NCI-H1105 treated with DMSO at 0.1 percent for 48 hours (cell line): ENCODE measurements at places on chromosomes 2 and 18.

GRCh38 chr2:151476287-151476686, 66.6 kb downstream of the RIF1 start:
- no peak for DNase-seq

GRCh38 chr2:180364719-180365118, 357.6 kb upstream of the CWC22 start:
- no peak for DNase-seq

- DNase-seq = no peak
Measured at GRCh38 chr2:142571934-142572333, 305.5 kb upstream of the KYNU start.

GRCh38 chr2:210456571-210456970, 20.0 kb downstream of the LANCL1 start:
- peak; percentile 58 for DNase-seq

DNA sequence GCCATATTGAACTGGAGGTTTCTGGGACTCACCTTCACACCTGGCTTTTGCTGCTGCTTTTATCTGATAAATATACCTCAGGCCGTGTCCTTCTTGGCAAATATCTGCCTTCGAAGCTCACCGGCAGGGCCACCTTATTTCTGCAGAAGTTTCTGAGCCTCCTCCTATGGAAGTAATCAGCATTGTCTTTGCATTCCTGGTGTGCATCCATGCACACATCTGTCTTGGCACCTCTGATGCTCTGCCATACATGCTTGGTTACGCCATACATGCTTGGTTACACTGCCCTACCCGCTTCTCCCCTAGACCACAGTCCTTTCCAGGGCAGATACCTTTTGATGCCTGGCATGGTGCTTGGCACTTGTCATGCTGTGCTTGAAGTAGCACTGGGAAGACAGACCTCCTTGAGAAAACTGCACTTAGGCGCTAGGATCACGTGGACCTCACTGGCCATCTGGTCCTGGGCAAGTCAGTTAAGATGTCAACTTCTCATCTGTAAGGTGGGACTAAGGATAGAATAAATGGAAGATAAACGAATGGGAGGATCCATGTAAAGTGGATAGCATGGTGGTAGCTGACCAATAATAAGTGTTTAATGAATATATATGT, 66.8 kb downstream of the ZNF236 start:
- no peak for DNase-seq

GRCh38 chr2:3536682-3537632, 17.6 kb upstream of the ADI1 start:
- DNase-seq = no peak

DNA sequence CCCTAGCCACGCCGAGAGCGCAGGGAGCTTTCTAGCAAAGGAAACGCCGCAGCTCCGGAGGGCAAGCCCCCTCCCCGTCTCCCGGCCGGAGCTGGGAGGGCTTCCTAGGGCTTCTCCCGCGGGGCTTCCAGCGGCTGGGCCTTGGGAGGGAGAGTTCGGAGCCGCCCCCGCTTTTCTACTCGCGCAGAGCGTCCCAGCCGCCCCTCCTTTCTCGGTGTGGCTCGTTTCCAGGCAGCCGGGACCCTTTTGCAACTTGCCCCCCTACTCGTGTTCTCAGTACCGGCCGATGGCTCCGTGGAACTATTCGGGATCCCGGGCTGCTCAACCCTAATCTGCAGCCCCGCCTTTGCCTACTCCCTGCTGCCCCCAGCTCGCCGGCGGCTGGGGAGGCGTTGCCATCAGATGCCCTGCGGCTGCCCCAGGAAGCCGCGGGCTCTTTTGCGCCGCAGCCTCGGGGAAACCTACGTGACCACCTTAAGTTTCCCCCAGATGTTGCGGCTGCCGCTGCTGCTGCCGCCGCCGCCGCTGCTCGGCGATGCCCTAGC, 1.5 kb upstream of the NR4A2 start:
- DNase-seq = peak; percentile 48

DNA sequence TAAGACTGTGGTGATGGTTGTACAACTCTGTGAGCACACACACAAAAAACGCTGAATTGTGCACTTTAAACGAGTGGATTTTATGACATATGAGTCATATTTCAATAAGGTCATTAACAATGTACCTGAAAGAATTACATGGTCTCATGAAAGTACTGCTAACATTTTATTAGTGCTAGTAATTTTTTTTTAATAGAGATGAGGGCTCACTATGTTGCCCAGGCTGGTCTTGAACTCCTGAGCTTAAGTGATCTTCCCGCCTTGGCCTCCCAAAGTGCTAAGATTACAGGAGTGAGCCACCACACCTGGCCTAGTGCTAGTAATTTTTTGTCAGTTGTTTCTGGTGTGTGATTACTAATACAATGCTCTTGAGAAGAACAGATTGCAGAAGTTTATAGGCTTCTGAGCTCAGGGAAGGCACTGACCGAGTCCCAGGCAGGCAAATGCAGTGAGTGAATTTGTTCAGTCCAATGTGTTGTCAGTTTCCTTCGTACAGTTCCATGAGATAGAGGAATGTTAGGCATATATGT, 177.0 kb downstream of the TGIF1 start:
- DNase-seq = no peak

DNA sequence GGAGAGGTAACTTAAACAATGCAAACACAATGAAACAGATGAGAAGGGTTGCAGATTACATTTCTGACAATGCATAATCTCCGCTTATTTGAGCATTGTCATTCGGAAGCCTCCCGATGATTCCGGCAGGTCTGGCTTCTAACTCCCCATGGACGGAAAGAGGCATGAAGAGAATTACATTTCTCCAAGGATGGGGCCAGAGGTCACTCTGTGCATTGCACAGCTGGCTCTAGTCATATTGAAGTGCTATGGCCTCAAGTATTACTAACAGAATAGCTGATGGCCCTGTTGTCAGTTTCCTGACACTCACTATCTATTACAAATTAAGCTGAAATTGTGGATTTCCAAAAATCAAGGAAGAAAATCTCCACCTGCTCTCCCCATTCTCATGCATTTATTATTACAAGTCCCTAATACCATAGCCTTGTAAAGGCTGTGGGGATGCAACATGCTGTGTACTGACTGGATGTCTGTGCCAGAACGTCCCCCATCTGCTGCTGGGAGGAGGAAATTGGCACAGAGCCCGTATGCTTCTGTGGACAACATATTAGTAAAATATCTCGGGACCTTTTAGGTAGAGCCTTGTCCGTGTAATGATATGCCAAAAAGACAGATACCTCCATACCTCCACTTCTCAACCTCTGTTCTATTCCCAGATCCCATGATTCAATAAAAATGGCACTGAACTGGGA, 168.1 kb downstream of the SETBP1 start:
- peak; percentile 23 for DNase-seq

DNA sequence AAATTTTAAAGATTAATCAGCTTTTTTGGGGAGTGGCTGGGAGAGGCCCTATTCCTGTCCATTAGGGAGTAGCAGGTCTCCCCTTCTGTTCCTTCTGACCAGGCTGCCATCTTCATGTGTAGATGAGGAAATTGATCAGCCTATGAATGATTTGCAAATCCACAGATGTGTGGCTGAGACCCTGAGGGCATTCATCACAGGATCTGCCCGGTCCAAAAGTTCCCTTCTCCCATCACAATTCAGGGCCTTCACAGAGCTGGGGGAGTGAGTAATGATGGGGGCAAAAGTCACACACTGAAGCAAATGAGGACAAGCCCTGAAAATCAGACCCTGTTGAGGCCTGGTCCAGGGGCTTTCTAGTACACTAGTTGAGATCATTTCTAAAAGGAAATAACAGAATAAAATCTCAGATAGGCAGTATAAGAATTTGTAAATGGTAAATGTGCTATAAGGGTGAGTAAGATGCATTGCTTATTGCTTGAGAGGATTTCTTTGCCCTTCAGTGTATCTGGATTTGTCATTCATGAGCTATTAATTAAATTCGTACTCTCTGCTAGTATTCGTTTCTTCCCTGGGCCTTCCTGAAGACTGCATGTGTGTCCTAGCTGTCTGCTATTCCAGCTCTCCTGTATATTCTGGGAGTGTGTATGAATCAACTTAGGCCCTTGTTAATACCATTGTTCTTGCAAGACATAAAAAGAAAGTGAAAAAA, 53.2 kb downstream of the SETBP1 start:
- DNase-seq = no peak

DNA sequence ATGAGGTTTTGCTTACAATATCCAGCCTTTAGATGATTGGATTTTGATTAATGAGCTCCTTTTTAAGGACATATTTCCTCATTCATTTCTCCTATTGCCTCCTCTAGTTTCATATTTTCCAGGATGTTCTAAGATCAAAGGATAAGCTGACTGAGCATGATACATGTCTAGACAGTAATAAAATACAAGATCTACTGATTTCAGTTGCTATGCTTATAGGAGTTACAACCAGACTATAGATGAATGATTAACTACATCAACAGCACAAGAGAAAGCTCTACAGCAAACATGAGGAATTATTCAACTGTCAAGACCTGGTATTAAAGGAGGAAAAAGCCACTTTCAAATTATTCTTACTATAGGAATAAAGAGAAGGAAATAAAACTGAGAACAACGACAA, 85.0 kb upstream of the LINC00305 start:
- DNase-seq = no peak

DNA sequence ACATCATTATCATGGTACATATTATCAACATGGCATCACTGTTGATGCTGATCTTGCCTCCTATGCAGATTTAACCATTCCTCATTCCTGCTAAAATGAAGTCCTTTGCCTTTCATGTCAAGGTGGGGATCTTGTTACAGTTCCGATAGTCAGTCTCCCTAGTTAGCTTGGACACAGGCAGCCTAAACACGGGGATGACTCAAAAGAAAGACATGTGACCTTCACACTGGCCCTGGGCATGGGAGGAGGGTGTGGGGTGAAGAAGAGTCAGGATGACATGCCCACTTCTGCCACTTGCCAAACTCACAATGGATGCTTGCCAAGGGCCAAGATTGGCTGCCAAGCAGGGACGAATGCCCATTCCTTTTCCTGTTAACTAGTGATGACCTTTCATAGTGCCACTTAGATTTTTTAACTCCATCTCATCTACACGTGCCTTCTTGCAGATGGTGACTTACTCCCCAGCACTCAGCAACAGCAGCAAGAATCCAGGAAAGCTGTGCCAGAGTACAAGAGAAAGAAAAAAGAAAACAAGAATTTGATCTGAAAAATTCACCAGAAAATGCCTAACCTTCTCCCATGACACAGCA, 13.9 kb upstream of the SLC1A4 start:
- DNase-seq = peak; percentile 7

- peak; percentile 8 for DNase-seq
Measured at GRCh38 chr2:228575897-228576296, 394.4 kb upstream of the SPHKAP start.

GRCh38 chr18:44452346-44452745, 228.3 kb upstream of the SETBP1 start:
- no peak for DNase-seq

- DNase-seq = no peak
Measured at GRCh38 chr2:96953611-96953978, 32.8 kb downstream of the FAM178B start.

- DNase-seq = no peak
Measured at GRCh38 chr2:67625690-67626475, 228.8 kb downstream of the ETAA1 start.

DNA sequence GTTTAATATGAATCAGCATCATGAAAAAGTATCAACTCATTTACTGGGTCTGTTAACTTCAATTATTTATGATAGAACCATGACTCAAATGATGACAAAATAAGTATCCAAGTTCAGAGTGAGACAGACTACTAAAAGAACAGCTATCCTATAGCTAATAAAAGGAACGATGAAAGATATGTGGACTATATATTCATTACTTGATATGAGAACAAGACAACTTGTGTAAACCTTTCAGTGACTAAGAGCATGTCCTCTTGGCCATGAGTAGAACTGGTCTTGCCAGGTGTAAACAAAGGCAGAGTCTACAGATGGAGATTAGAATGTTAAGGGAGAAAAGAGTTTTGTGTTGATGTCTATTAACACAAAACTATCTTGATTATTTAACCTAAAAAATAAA, 360.4 kb upstream of the ZC3H15 start:
- DNase-seq = no peak

- DNase-seq = no peak
Measured at GRCh38 chr18:59939127-59939526, 39.3 kb downstream of the PMAIP1 start.

DNA sequence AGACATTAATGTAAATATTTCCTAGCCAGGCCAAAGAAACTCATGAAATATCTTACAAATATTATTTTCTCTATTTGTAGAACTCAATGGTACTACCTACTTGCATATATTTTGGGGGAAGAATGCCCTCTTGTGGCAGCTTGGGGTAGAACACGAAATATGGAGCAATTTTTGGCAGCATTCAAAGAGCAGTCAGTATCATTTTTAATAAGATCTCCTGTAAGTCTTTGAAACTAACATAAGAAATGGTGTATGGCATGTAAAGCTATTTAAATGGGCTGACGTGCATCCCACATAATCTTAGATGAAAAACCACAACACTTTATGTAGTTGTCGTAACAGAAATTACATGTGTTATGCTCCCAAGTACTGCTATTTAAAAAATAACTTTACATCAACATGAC, 62.3 kb upstream of the CCDC195 start:
- peak; percentile 43 for DNase-seq

- DNase-seq = no peak
Measured at GRCh38 chr18:830315-830901, 18.4 kb upstream of the YES1 start.
